GM04503 (cell line): ENCODE measurements at places on chromosomes 5 and 9.

- DNase-seq, result no peak
Observed at GRCh38 chr9:121718084-121718483, 66.7 kb downstream of the DAB2IP start.

DNA sequence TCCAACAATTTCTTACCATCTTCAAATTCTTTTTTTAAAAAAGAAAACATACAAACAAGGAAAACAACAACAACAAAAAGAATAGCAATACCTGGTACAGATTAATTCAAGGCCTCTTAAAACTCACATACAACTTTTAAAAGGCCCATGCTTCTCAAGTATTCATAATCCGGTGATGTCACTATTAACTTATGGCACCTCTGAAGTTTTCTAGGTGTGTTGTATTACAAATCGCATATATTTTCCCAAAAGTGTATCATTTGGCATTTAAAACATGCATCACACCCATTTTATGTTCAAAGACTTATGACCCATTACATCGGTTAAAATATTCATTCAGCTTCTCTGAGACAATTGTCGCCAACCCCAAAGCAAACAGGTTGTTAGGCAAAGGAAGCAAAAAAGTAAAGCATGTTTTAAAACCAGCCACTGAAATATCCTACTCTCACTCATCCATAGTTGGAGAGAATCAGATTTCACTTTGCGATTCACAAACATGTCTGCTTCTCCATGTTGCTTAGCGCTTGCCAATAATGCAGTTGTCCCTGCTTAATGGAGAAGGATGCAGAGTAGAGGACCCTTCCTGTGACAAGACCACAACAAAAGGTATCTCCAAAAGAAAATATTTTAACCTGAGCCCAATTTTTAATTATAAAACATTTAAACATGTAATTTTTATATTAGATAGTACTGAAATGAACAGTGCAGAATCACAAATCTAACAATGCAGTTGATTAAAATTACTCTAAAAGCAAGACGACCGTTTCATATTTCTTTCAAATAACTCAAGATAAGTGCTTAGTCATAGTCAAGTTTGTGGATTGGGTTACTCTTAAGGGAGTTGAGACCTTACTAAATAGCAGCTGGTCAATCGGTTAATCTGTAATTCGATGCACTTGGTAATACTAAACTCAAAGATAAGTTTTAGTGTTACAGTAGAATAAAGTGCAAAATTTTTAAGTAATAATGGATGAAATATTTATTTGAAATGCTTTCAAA, 1.6 kb downstream of the SKP1 start:
- no peak for DNase-seq

DNA sequence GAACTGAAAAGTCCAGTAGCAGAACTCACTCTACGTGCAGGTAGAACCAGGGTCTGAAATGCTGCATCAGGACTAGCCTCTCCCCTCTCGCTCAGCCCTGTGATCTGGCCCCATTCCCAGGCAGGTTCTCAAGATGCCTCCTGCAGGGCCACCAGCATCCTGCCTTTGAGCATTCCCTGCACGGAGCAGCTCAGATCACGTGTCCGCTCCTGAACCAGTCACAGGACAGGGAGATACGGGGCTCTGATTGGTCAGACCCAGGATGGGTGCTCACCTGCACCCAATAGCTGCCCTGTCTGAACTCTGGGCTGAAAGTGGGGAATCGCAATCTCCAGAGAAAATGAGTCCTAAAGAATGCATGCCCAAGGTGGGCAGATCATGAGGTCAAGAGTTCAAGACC, 50.8 kb downstream of the NEURL1B start:
- DNase-seq, result no peak

DNA sequence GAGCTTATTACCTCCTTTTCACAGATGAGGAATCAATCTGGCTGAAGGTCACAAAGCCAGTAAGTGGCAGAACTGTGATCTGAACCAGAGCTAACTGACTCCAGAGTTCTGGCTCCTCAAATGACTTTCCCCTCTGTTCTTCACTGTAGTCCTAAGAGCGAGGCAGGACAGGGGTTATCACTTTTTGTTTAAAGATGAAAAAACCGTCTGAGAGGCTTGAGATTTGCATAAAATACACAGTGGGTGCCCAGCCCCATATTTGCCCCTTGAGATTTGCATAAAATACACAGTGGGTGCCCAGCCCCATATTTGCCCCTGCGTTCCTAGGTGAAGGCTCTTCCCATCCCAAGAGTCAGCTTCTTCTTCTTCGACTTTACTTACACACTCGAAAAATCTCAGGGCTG, 667 bp downstream of the FBXO10 start:
- no peak for DNase-seq
